ENCODE measurements at places on chromosomes 13 and 19. TPM values are rescaled to one million over a fixed set of nuclear protein-coding genes. Genes with fewer than 3 reads are reported as not detected.

Gene APLP1
- total RNA-seq, result 19.8 TPM

Gene DOHH
- 14.9 TPM for total RNA-seq

Gene FFAR3
- 1.6 TPM for total RNA-seq

Gene LILRB1
- total RNA-seq, result not detected

Gene KCNC3
- total RNA-seq, result 0.24 TPM

Gene MED16
- 32.1 TPM for total RNA-seq

Gene ZNF416
- total RNA-seq, result 5.8 TPM

Gene CYP2S1
- 8.5 TPM for total RNA-seq

Gene CYP2A6
- total RNA-seq, result 1.1 TPM

Gene TMIGD2
- not detected for total RNA-seq

Gene REEP6
- 88.9 TPM for total RNA-seq

Gene CD70
- not detected for total RNA-seq

Gene SGTA
- 37.4 TPM for total RNA-seq

Gene LGALS4
- 148 TPM for total RNA-seq

Gene PRR36
- 0.40 TPM for total RNA-seq

Gene GNA15
- total RNA-seq, result 0.24 TPM

Gene ZNF571
- total RNA-seq, result 5.6 TPM

Gene POSTN
- 178 TPM for total RNA-seq

Gene PSG7
- not detected for total RNA-seq

Gene UBE2L5
- total RNA-seq, result not detected

Gene SBSN
- total RNA-seq, result not detected

Gene GCDH
- total RNA-seq, result 34.2 TPM

Gene LAIR1
- total RNA-seq, result 3.9 TPM

Gene C13orf42
- total RNA-seq, result not detected

Gene PDE4C
- total RNA-seq, result 0.43 TPM

Gene LCP1
- total RNA-seq, result 30.6 TPM

Gene SLC46A3
- total RNA-seq, result 48.5 TPM

Gene CYP2B6
- total RNA-seq, result 1.2 TPM

Gene TRAPPC5
- total RNA-seq, result 80.4 TPM

Gene PRODH2
- total RNA-seq, result 5.1 TPM

Gene LSM7
- 190 TPM for total RNA-seq

Gene ITPKC
- total RNA-seq, result 52.9 TPM

Gene MYPOP
- 2.4 TPM for total RNA-seq

Gene RUBCNL
- total RNA-seq, result 0.24 TPM

Gene CLC
- not detected for total RNA-seq

Gene GRK1
- 0.17 TPM for total RNA-seq

Gene CASP14
- total RNA-seq, result not detected

Gene PSG11
- total RNA-seq, result not detected

Gene C13orf46
- not detected for total RNA-seq

Gene CLEC11A
- total RNA-seq, result 30.3 TPM

Gene RGL3
- total RNA-seq, result 20.6 TPM

Gene UBAC2
- total RNA-seq, result 87.7 TPM

Gene UPF3A
- 35.7 TPM for total RNA-seq

Gene HIF3A
- 56.8 TPM for total RNA-seq

Measured in hepatocyte (in vitro differentiated cells).